Hematopoietic multipotent progenitor cell treated with erythropoietin and hydrocortisone succinate and interleukin-3 and kit ligand, for 15 days (in vitro differentiated cells): ENCODE measurements at places on chromosomes 6 and 20.

DNA sequence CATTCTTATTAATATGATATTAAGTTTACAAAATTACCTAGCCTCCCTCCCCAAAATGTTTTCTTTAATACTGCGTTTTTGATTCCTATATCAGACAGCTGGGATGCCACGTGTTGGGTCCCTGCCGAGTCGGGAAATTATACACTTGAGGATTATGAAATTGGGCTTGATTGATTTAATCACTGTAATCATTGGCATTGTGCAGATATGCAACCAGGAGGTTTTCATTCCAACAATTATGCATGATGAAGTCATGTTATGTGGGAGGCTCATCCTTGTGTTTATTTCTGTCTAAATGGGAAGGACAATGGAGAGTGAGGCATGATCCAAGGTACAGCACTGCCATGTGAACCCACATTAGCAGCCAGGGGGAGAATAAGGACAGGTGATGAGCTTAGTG, 30.6 kb upstream of the RIPOR2 start:
- no peak for DNase-seq

- DNase-seq, result no peak
Measured at GRCh38 chr6:79146421-79146820, 68.4 kb upstream of the PHIP start.

GRCh38 chr20:9068841-9069663, at the start of gene PLCB4:
TSS of gene PLCB4 (plus strand) at chr20:9069087. CDS start at chr20:9307815, 238,728 bp downstream.
- DNase-seq, result no peak

GRCh38 chr6:130593200-130593599, 227.4 kb downstream of the TMEM200A start:
- DNase-seq, result no peak

DNA sequence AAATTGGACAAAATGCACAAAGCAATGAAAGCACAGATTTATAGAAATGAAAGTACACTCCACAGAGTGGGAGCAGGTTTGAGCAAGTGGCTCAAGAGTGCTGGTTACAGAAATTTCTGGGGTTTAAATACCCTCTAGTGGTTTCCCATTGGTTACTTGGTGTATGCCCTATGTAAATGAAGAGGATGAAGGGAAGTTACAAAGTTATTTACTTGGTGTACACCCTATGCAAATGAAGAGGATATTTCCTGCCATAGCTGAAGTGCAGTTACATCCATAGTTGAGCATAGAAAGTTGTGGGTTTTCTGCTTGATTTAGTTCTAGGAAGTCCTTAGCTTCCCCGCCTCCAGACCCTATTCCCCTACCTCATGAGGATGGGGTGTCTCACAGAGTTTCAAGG, 22.7 kb downstream of the BCAS1 start:
- no peak for DNase-seq
